Right lobe of liver (tissue), 6 donors: ENCODE measurements at places on chromosomes 3 and 15.
A peak's percentile ranks its signal among the peaks of the same experiment; 100 is the strongest.

- DNase-seq, result no peak
Observed at GRCh38 chr3:187629711-187630110, 40.5 kb downstream of the SST start.

GRCh38 chr3:50333744-50334328, 5.8 kb upstream of the TUSC2 start:
- DNase-seq, result no peak

DNA sequence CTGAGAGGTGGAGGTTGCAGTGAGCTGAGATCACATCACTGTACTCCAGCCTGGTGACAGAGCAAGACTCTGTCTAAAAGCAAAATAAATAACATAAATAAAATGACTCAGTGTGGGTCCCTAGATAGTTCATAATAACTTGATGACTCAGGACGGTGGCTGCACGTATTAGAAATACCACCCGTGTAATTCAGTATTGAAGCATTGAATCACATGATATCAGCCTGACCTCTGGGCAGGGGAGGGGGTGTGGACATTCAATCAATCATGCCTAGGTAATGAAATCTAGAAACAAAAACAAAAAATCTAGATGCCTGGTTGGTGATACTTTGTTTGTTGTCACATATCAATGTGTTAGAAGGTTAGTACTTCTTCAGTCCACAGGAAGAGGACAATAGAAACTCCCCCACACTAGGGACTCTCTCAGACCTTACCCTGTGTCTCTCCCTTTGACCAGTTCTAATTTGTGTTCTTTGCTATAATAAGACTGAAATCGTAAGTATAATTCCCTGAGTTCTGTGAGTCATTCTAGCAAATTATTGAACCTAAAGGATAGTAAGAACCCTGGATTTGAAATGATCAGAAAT, 177.3 kb downstream of the GAP43 start:
- DNase-seq, result no peak

DNA sequence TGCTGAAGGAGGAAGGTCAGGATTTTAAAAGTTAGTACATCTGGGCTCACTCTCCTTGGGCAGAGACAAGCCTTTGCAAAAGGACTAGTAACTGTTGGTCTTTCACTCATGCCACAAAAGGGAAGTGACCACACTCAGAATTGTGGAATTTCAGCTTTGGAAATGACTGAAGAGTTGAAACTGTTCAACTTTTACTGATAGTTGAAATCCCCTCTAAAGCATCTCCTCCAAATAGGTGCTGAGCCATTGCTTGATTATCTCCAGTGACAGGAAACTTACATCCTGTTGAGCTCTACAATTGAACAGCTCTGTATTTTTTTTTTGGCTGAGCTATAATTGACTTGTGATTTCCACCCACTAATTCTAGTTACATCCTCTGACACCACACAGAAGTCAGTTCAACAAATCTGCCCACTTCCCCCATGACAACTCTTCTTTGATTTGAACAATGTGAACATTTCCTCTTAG, 254.8 kb upstream of the TPRG1 start:
- DNase-seq, result no peak

DNA sequence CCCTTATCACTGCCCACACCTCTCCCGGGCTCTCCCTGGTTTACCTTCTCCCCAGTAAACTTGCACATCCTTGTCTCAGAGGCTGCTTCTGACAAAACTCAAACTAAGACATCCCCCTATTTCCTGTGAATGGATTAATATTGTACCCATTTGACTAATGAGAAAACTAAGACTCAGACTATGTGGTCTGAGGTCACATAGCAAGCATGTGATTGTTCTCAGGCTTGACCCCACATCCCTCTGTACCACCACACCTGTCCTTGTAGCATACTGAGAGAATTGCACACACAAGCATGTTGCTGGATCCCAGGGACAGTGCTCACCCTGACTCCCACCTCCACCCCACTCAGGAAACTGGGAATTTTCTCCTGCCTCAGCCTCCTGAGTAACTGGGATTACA, 90.7 kb upstream of the HES1 start:
- no peak for DNase-seq

- DNase-seq, result no peak
Observed at GRCh38 chr3:138940446-138940845, 6.5 kb downstream of the FOXL2 start.

DNA sequence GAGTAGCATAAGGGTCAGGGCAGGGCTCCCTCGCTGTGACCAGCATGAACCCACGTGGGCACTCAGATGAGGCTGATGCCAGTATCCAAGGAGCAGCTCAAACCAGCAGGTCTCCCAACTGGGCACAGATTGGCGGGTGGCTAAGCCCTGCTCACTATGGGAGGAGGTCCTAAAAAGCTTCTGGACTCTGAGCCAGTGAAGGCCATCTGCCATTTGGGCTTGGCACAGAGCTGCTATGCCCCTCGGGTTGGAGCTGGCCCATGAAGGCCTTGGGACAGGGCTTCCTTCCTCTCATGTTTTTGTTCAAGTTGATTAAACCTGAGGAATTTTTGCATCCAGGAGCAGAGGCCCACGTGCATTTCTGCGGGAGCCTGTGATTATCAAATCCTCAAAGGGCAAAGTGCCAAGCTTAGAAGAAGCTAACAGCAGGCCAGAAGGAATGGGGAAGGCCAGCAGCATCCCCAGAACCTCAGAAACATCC, 4.3 kb upstream of the STRA6 start:
- no peak for DNase-seq

DNA sequence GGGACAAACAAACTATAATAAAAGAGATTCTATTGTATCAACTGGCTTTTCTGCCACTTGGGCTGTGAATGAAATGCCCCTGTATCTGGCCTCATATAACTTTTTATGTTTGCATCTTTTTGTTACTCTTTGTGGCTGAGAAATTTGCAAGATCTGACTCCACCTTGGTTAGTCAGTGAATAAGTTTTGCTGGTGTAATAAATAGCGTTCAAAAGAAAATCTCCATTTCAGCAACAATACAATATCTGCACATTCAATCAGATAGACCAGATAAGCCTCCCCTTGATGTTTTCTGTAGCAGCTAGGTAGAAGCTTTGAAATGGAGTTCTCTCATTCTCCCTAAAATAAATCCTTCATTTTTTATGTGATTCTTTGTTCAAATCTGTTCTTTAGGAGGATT, 12.0 kb downstream of the TRAT1 start:
- no peak for DNase-seq

DNA sequence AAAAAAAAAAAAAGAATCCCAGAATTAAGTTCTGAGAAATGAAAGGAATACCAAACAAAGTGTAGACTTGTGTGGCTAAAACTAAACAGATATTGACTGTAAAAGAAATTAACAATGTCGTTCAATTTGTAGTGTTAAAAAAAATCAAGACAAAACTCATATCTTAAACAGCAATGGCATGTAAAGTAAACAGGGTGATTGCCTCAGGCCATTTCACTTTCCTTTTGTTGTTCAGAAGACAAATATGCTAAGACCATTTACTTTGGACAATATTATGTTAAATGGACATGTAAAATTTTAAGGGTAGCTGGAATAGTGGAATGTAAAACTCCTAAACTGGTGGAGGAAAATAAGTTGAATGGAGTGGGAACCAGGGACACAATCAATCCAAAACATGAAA, 139.1 kb downstream of the RTP4 start:
- no peak for DNase-seq

- peak; percentile 50 for DNase-seq
Observed at GRCh38 chr3:19945969-19946831, 697 bp upstream of the RAB5A start.

DNA sequence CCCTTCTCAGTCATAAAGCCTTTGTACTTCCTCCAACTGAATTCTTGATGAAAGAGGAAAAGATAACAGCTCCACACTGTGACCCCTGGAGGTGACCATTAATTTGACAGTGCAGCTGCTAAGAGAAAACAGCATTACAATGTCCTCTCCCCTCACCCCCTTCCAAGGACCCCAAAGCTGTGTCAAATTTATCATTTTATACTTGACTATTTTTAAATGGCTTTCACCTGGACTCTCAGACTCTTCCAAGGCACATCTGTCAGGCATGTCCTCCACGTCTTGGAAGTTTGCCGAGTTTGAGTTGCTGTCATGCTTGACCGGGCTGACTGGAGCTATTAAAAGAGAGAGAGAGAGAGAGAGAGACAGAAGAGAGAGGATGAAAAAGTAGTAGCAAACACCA, 236.5 kb downstream of the WDR72 start:
- no peak for DNase-seq

DNA sequence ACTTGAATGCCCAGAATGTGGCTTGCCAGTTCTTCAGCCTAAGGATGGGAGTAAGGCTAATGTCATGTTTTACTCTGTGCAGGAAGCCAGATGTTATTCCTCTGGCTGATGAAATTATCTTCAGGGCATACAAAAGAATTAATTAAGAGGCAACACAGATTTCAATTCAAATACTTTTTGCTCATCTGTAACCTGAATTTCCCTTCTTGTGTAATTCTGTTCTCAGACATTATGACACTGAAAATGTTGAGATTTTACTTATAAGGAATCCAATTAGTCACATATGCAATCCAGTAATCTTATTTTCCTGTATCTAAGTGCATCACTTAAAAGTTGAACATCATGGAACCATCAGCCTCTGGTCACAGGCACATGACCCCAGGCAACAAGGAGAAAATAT, 136.5 kb downstream of the CPNE4 start:
- no peak for DNase-seq

- no peak for DNase-seq
Observed at GRCh38 chr15:83300826-83301225, 16.4 kb upstream of the BNC1 start.

DNA sequence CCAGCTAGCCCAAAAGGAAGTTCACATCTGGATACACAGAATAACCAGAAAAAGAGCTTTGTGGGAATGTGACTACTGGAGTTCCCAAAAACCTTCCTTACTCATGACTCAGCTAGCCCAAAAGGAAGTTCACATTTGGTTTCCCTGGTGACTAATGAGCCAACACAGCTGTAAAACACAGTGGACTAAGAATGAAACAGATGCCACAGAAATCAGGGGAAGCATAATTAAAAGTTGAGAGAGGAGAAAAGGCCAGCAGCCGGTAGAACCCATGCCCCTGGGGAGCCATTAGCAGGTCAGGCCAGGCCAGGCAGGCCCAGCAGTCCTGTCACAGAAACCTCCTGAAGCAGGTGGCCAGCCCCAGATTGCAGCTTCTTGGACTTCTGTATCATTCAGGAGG, 130.3 kb downstream of the GHSR start:
- no peak for DNase-seq

- DNase-seq, result no peak
Observed at GRCh38 chr3:76656531-76657070, 383.3 kb upstream of the ROBO2 start.

- no peak for DNase-seq
Observed at GRCh38 chr3:189580190-189580589, 51.0 kb upstream of the TP63 start.

GRCh38 chr3:182226995-182227394, 515.3 kb downstream of the SOX2 start:
- DNase-seq, result no peak

GRCh38 chr3:181808053-181808452, 96.3 kb downstream of the SOX2 start:
- no peak for DNase-seq

DNA sequence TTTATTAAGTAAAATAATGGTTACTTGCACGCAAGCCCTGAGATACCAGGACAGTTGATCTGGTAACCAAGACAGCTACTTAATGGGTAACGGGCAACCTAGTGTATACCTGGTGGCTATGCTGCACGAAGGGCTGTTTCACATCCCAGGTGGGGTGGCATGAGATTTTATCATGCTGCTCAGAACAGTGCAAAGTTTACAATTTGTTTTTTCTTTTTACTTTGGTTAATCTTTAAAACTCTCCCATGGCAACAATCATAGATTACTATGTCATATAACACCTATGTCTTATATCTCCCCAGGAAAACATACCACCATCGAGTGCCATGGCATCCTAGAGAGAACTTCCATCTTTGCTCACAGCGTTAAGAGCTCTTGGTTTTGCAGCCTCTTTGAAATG, 32.2 kb upstream of the SLC28A1 start:
- no peak for DNase-seq

- no peak for DNase-seq
Observed at GRCh38 chr3:45507820-45508317, 86.7 kb upstream of the LIMD1 start.

DNA sequence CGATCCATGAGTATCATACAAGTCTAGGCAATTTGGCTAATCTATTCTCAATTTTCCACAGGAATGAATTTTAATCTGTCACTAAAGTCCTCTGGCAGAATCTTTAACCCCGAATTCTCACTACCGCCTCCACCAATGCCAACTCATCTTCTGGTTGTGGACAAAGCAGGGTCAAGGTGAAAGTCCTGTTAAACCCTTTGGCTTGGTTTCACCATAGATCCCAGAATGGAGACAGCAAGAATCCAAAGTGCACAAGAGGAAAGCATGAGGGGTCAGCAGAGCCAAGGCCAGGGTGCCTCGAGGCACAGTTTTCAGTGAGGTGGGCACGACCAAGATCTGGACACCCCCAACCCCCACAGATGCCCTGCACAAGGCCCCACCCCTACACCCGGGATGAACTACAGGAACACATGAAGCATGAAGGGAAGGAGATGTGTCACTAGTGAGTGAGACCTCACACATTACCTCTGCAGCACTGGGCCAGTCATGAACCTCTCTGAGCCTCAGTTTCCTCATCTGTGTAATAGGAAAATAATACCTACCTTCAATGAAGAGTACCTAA, 466.2 kb downstream of the EPHB1 start:
- DNase-seq, result peak; percentile 66

DNA sequence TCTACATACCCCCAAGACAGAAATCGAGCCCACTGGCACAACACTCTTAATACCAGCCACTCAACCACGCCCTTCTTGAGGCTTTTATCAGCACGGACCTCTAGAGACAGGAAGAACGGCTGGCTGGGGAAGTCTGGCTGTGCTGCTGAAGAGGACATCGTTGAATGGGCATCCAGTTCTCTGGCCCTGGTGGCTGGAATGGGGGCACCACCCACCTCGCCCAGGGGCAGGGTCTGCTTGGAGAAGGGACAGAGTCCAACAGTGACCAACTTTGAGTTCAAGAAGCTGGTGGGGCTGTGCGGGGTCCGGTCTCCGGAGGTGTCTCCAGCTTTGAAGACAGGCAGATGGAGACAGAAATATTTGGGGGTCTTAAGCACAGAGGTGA, 77.5 kb downstream of the ATP10A start:
- DNase-seq, result peak; percentile 36

DNA sequence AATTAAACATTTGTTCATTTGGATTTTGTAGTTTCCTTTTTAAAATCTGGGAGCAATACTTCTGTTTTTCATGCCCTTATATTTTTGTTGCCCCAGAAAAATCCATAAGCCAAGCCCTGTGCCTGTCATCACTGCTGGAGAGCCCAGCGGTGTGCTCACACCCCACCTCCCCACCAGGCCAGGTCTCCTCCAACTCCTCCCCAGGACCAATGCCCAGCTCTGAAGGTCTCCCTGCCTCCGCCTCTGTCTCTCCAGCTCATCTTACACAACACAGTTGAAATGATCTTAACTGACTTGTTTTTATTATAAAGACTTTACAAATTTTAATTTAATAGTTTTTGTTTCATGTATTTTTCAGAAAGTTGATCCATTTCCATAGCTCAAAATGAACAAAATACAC, 66.4 kb downstream of the RHCG start:
- DNase-seq, result no peak
